WTC11 (cell line): ENCODE measurements at places on chromosomes 3 and 15.

DNA sequence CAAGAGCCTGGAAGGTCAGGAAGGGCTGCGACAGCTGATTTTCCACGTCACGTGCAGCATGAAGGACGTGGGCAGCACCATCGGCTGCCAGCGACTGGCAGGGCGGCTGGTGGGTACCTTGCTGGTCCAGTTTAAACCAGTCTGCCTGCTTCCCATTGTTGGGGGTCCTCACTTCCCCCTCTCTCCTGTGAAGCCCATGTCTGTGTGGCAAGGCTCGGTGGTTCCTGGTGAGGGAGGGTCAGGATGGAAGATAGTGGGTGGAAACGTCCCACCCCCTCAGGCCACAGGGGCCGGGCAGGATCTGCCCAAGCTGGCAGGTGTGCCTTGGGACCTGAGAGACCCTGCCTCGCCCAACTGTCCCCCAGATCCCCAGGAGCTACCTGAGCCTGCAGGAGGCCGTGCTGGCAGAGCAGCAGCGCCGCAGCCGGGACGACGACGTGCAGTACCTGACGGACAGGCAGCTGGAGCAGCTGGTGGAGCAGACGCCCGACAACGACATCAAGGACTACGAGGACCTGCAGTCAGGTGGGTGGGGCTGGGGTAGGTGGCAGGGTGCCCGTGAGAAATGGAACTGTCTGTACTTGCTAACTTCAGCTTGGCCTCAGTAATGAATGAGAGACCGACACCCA lies 108.2 kb downstream of the LRRK1 start:
- DNase-seq, result no peak

GRCh38 chr15:68733666-68734065 lies 87.0 kb downstream of the ANP32A start:
- no peak for DNase-seq

- DNase-seq, result no peak
Observed at GRCh38 chr3:16181361-16181760, 6.9 kb downstream of the GALNT15 start.

- DNase-seq, result no peak
Observed at GRCh38 chr3:119469418-119470189, 841 bp downstream of the POGLUT1 start.

DNA sequence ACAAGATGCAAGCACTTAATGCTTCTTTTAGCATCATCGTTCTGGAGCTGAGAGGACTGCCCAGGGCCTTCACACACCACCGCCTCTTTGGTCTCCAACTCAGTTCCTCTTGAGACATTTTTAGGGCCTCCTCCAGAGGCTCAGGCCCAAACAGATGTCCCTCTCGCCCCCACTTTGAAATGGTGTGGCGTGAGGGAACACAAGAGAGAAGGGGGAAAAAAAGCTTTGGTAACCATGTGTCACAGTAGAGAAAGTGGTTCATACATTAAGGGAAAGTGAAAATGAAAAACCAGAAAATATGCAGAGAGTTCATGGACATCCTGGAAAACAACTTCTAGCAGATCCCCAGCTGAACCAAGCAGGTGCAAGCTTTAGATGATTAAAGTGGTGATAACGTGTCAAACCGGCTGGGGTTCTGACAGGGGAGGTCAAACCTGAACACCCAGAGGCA lies 33.1 kb upstream of the FOXP1 start:
- no peak for DNase-seq

DNA sequence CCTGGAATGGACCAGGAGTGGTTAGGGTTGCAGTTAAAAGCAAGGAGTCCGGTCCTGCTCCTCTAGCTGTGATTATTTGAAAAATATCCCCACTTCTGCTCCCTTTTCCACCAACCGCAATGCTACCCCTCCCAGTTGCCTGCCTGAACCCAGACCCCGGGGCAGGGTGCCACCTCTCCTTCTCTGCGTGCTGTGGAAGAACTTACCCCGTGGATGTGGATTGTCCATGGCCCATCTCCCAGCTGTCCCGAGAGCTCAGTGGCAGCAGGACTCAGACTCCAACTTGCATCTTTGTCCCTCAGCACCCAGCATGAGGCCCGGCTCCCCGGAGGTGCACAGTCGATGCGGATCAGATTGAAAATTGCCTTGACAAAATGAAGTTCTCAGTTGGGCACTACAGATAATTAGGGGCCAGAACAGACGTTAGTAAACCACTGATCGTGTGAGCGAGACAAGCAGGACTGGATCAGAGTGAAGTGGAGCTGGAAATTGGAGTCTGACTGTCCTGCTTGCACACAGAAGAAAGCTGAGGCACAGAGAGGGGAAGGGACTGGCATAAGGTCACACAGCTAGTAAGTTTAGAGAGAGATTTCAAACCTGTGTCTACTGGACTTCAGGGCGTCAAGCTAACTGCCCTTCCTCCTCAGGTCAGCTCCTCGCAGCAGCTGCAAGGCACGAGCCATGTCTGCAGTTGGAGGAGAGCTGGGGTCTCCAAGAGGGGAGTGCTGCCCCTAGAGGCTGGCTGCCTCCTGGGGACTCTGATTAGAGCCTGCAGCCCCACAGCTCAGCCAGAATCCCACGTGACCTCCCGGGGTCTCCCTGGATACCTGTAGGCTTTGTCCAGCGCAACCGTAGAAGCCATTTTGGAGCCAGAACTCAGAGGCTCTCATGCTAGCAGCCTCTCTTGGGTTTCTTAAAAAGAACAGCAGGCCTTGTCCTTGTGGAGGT lies 14.7 kb downstream of the SLC6A1 start:
- DNase-seq, result peak; percentile 64

- peak; percentile 68 for DNase-seq
Observed at GRCh38 chr3:15860014-15860934, 62.5 kb upstream of the ANKRD28 start.

GRCh38 chr3:131714585-131715220 lies 211.9 kb upstream of the MRPL3 start:
- DNase-seq, result no peak

DNA sequence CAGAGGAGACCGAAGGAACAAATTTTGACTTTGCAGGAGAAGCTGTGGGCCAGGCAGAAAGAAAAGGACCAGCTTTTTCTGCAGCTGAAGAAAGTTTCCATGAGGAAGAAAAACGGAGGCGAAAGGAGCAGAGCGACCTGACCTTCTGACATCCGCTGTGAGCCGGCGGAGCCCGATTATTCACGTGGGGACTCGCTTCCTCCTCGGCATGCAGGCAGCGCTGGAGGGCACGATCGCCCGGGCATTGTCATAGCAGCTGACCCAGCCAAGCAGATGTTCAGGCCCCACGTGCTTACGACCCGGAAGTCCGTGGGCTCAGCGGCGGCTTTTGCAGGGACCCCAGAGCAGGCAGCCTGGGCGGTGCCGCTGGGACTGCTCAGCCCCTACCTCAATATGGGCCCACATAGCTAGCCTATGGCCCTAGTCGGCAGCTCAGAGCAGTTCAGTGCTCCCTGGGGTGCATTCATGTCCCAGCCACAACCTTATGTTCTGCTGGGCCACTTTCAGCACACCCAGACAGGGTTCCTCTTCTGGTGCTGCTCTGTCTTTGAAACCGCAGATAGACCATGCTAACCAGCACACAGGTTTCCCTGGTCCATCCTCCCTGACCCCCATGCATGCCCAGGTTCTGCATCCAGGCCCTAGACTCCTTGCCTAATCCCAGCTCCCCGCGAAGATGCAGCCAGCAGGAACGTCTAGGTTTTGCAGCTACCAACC lies 10.5 kb upstream of the EIF4A2 start:
- DNase-seq, result peak; percentile 40

GRCh38 chr3:136928240-136928639 lies 29.5 kb upstream of the IL20RB start:
- DNase-seq, result no peak

GRCh38 chr3:72441284-72441994 lies 406.8 kb downstream of the SHQ1 start:
- DNase-seq, result no peak

DNA sequence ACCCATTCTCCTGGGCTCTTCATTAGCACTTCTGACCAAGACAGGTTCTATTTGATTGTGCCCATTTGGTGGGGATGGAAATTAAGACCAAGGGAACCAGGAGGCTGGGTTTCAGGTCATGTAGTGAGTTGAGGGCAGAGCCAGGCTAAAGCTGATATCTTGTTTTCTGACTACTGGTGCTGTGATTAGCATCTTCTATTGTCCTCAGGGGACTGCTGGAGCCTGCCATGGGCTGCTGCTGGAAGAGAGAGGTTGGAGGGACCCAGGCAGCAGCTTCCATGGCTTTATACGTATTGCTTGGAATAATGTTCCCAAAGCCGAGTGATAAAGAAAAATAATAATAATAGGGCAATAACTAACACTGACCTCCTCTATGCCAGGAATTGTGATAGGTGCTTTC lies 211.4 kb upstream of the ROPN1 start:
- DNase-seq, result no peak

GRCh38 chr3:133209871-133210550 lies 171.8 kb downstream of the TMEM108 start:
- DNase-seq, result no peak

DNA sequence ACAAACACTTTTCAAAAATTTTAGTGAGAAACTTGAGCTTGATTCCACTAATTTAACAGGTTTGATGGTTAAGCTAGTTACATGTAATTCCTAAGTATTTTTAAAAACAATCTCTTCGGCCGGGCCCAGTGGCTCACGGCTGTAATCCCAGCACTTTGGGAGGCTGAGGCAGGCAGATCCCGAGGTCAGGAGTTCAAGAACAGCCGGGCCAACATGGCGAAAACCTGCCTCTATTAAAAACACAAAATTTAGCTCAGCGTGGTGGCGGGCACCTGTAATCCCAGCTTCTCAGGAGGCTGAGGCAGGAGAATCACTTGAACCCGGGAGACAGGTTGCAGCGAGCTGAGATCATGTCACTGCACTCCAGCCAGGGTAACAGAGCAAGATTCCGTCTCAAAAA lies 25.3 kb downstream of the TRA2B start:
- DNase-seq, result no peak

GRCh38 chr15:39529457-39529856 lies 51.4 kb upstream of the THBS1 start:
- DNase-seq, result no peak

- DNase-seq, result no peak
Observed at GRCh38 chr3:46946856-46947545, 29.5 kb downstream of the CCDC12 start.
